ENCODE measurements at places on chromosomes 11 and 22.

DNA sequence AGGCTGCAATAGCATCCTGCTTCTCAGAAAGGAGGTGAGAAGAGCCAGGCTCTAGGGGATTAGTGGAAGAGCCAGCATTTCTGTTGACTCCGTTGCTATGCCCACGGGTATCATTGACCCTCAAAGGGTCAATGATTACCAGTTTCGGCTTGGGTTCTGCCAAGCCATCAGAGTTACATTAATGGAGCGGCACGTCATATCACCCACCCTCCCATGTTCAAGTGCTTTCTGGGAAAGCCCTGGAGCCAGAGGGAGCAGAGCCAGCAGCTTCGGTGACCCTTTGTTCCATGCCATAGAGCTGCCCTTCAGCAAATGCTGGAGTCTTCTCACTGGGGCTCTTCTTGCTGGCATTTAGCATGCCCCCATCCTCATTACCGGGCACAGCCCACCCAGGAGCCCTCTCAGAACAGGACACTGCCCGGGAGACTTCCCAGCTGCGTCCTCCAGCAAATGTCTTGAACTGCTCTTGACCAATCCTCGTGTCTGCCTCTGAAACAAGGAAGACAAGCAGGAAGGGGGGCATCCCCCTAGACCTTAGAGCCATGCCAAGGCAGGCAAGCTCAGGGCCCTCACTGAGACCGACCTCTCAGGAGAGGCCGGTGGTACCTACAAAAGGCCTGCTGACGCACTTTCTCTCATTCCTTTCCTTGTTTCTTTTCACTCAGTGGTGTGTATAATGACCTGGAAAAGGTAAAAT, 14.6 kb downstream of the KCNJ1 start:
- DNase-seq, result no peak

GRCh38 chr22:25053153-25053805, 100.8 kb downstream of the KIAA1671 start:
- no peak for DNase-seq

DNA sequence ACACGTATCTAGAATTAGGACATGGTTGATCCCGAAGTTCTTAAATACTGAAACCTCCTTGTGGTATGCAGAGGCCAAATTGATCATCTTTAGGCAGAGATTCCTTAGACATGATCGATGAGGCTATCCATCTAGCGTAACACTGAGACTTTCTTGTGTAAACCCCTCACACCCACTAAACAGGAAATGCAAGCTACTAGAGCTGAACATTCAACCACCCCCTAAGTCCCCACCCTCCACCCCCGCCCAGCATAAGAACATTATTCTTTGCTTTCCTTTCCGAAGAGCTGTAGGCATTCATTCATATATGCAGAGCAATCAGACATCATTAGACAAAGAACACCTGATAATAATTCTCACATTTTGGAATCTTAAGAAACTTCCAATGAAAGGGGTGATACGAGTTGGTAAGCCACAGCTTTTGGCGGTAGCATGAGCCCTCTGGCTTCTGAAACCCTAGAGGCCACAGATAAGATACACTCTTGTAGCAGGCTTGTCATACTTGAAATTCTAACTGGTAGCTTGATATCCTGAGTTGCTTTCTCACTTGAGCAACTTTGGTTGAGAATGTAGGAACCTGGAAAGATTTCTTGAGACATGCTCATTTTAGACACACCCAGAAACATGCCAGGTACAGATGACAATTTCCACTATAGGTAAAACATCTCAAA, 42.2 kb downstream of the FLI1 start:
- DNase-seq, result no peak

DNA sequence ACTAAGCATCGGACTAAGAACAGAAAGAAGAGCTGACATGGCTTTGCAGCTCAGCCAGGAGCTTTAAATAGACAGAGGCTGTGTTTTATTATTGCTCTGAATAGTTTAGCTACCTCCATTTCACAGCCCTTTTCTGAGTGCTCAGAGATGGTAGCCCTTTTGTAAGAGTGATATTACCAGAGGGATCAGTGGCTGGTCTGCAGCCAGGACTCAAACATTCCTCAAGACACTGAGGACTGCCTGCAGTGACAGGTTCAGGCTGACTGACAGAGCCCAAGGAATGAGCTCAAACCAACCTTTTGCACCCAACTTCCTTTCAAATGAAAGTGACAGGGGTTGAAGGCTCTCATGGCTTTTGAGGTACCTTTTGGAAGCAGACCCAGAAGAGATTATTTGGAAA, 189.0 kb downstream of the DDX10 start:
- DNase-seq, result no peak

DNA sequence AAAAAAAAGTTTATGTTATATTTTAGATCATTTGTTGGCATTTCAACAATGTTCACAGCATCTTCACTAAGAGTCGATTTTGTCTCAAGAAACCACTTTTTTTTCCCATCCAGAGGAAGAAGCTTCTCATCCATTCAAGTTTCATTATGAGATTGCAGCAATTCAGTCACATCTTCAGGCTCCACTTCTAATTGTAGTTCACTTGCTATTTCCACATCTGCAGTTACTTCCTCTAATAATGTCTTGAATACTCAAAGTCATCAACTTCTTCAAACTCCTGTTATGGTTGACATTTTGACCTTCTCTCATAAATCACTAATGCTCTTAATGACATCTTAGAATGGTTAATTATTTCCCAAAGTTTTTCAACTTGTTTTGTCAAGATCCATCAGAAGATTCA, 61.3 kb upstream of the CHORDC1 start:
- no peak for DNase-seq

- DNase-seq, result no peak
Observed at GRCh38 chr11:10600570-10601248, 32.2 kb upstream of the LYVE1 start.

DNA sequence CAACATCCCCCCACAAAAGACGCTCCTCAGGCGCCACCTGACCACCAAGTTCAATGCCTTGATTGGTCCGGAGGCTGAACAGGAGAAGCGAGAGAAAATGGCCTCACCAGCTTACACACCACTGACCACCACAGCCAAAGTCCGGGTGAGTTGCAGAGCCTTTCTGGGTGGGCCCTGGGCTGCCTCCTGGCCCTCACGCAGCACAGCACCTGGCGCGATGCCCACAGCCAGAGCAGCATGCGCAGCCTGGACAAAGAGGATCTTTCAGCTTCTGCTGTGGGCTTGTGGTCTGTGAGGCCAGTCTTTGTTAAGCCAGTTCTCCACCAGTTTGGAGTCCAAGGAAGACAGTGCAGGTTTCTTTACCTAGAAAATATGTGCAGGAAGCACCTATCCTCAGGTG, 21.6 kb downstream of the CYB5R2 start:
- DNase-seq, result no peak

DNA sequence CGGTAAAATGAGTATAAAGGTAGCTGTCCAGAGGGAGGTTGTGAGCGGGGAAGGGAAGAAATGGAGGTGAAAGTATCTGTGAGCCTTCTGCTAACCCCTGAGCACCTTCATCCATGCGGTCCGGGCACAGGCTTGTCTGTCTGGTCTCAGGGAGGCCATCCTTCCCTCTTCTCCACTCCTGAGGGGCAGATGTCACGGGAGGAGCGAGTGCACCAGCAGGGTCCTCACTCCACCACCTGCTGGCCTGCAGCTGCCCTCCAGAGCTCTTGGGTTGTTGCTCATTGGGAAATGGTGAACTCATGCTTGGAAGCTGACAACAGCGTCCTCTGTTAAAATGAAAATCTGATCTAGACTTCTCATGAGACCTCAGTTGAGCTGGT, 33.8 kb upstream of the WNT11 start:
- DNase-seq, result no peak

- no peak for DNase-seq
Observed at GRCh38 chr11:117704395-117705100, 92.5 kb downstream of the DSCAML1 start.

DNA sequence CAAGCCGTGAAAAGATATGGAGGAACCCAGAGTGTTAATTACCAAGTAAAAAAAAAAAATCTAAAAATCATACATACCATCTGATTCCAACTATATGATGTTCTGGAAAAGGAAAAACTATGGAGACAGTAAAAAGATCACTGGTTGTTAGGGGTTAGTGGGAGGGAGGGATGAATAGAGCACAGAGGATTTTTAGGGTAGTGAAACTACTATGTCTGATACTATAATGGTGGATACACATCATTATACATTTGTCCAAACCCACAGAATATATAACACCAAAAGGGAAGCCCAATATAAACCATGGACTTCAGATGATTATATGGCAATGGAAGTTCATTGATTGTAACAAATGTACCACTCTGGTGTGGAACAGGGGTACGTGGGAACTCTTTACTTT, 74.1 kb downstream of the ENTHD1 start:
- no peak for DNase-seq

Measured in CD4-positive, alpha-beta T cell treated with Interferon gamma for 1 hour (primary cell).